ENCODE measurements at places on chromosomes 5 and 9.

DNA sequence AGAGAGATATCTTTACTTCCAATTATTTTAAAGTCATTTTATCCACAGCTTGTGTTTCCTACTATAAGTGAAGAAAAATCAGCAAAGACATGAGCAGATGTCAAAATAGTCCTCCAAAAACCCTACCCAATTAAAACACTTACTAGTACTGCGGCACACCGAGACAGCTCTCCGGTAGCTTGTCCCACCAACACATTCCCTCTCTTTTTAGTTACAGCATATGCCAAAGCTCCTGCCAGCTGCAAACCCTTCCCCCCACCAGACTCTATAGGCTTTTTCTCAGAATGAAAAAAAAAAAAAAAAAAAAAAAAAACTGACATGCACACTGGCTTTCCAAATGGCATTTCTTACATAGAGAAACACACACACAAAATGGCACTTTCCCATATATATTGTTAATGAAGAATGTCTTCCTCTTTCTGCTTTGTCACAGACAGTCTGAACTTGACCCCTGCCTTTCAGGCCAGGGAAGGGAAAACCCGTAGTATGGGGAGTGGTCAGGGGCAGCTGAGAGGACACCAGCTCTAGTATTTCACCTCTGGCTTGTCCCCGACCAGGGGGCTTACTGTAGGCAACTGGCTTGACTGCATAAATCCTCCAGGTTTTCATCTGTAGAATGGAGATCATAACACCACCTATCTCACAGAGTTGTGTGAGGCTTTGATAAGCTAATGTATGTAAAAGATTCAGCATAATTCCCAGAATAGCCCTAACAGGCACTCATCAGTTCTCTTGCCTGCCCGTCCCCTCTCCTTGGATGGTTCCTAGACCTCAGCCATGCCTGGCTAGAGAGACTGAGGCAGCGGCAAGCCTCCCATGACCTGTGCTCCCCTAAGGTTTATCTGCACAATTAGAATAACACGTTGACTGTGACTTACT lies 233.6 kb downstream of the CRB2 start:
- no peak for DNase-seq

DNA sequence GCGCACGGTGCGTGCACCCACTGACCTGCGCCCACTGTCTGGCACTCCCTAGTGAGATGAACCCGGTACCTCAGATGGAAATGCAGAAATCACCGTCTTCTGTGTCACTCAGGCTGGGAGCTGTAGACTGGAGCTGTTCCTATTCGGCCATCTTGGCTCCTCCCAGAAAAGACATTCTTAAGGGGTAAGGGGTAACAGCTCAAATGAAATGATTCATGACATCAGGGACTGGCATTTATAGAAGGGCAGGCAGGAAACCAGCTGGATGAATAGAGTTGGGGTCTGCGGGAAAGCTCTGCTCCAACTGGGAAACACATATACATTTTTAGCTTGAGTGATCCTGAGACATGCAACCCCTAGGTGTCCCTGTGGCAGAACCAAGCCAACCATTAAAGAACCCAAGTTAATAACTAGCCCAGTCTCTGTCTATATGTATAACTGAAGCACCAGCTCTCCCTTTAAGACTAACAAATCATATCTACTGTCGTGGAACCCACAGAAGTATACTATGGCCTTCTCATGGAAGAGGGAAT lies 119.3 kb downstream of the LMNB1 start:
- DNase-seq = no peak

GRCh38 chr5:133932441-133933168 lies 35.8 kb downstream of the C5orf15 start:
- no peak for DNase-seq

DNA sequence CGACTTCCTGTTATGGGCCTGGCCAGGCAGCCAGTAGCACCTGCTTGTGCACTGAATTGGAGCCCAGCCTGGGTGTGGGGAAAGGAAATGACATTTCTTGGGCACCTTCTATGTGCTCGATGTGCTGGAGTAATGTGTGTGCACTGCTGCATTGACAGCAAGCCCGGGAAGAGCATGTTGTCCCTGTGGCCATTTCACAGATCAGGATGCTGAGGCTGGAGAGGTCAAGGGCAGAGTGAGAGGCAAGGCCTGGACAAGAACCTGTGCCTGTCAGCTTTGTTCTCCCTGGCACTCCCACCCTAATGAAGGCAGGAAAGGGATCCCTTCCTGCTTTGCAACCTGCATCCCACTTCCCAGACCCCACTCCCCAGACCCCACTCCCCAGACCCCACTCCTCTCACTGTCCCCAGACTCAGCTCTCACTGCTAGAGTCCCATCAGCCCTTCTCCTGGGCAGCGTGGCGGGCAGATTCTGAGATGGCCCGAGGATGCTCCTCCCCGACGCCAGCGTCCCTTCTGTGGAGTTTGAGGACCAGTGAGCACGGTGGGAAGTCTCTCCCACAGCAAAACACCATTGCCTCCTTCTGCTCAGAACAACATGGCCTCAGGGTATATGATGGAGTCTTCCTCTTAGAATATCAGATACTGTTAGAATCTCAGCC lies 49.6 kb downstream of the BARX1 start:
- DNase-seq = no peak

- DNase-seq = no peak
These were observed 99.2 kb upstream of the IQGAP2 start for GRCh38 chr5:76303921-76304320.

DNA sequence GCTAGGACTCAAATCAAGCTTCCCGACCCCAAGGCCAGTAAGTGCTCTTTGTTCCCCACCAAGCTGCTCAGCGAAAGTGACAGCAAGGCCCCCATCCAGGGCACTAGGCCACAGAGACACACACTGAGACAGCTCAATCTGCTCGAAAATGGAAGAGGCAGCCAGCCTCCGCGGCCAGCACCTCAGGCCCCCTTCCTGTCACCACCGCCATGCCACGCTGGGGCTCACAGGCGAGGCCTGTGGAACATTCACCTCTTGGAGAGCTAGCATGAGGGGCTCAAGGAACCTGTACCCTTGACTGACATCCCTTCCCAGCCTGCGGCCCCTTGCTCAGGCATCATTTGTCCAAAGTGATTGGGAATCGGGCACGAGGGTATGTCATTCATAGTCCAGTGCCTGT lies 71.4 kb downstream of the PAX5 start:
- DNase-seq = no peak

DNA sequence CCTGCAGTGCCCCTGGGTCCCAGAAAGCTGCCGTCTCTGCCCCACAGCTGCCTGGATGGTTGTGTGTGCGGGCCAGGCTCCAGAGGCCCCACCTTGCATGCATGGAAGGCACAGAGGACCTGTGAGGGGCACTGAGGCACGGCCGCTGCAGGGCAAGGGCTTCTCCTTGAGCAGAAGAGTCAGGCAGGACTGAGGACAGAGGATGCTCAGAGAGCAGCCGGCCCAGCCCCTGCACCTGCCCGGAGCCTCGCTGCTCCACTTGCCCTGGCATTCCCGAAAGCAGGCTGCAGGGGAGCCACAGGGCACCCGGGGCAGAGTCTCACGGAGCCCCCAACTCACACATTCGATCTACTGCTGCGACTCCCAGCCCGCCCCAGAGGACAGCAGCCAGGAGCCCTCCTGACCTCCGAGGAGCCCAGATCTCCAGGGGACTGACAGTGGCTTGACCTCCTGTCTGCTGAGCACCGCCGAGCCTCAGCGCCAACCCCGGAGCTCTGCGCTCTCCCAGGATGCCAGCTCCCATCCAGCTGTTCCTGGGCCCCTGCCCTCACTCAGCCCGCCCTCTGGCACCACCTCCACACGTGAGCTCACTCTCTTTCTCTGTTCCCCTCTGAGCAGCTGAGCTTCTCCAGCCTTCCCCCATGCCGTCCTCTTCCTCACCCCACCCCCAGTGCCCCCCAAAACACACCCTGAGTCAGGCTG lies 95.0 kb downstream of the KCNT1 start:
- DNase-seq = no peak

- no peak for DNase-seq
These were observed 390.3 kb downstream of the PDE4D start for GRCh38 chr5:59503220-59503619.

DNA sequence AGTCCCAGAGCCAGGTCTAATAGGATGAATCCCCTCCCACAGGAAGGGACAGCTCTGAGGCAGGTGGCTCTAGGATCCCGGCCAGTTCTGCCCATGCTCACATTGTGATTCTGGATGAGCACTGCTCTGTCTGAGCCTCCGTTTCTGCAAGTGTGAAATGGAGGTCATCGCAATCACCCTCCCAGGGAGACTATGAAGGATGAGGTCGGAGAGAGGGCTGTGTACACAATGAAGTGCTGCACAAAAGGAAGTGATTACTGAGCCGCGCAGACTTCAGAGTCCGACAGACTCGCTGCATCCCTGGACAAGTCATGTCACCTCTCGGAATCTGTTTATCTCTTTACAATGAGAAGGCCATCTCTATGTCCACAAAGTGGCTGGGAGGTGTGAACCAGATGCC lies 21.7 kb downstream of the LHX6 start:
- DNase-seq = no peak

DNA sequence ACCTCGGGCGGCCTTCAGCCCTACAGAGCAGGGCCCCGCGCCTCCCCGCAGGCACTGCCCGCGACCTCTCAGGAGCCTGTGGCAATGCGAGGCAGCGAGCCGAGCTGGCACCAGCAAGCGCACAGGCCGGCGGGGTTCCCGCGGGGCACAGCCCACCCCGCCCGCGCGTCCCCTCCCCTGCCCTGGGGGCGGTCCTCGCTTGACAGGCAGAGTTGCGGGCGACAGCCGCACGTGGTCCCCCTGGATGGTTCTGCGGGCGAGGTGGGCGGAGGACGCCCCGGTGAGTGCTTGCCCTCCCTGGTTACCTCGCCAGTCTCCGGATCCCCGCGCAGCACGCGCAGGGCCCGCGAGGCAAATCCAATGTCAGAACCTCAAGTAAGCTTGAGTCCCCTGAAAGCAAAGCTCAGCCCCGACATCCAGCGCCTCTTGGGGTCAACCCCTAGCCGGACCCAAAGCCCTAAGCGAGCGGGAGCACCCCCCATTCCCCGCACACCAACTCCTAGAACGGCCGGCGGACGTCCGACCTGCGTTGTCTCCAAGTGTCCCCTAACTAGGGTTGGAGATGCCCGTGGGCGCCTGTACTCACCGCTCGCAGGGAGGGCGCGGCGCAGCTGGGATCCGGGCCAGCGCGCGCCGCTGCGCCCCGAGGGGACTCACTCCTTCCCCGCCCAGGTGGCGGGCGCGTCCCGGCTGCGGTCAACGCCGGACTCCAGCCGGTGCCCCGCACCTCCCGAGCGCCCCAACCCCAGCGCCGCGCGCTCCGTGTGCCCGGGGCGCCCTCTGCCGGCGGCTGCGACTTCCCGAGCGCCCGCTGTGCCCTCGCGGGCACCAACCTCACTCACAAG lies at the start of gene DRD1:
DRD1 (minus strand) TSS at position 123 of the 845 bp plus-strand sequence. CDS start 1,083 bp downstream, outside the sequence.
- DNase-seq = no peak

GRCh38 chr9:131349522-131349880 lies 44.4 kb upstream of the PRRC2B start:
- no peak for DNase-seq

DNA sequence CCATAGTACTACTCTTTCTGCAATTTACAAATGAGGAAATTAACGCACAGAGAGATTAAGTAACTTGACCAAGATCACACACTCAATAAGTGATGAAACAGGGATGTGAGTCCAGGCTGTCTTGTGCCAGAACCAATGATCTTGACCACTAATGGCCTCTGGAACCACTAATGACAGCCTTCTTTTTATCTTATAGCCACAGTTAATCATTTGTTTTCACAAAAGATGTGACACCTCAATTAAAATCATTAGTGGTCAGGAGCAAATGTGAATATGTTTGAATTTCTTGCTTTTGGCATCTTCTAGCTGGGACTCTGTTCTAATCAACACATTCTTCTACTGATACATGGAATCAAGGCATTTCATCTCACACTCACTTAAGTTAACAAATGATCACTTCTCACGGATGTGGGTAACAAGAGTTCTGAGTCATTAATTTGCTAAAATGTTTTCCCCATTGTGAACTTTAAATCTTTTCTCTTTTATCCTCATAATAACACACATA lies 102.7 kb upstream of the CD180 start:
- DNase-seq = no peak

GRCh38 chr5:33738967-33739366 lies 152.8 kb downstream of the ADAMTS12 start:
- DNase-seq = no peak

- DNase-seq = no peak
These were observed at the start of gene FER for GRCh38 chr5:108747774-108748400. Gene FER, plus strand, starts transcription at chr5:108747897. Its CDS starts 50,286 bp downstream, at chr5:108798183.

DNA sequence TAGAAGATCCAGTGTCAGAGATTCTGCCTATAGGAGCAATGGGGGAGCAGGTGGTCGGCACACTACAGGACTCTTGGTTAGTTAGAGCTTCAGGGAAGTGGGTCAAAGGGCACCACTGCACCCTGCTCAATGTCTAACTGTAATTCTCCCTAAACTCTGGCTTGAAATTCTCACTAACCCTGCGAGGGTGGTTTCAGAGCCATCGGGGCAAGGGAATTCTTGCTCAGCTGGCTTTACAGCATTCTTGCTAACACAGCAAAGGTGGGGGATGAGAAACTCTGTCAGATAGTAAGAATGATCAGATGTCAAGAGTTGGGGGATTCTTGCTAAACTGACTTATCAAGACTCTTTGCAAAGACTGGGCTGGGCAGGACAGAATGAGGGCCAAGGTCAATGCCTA lies 4.7 kb upstream of the ZNF354C start:
- DNase-seq = no peak

DNA sequence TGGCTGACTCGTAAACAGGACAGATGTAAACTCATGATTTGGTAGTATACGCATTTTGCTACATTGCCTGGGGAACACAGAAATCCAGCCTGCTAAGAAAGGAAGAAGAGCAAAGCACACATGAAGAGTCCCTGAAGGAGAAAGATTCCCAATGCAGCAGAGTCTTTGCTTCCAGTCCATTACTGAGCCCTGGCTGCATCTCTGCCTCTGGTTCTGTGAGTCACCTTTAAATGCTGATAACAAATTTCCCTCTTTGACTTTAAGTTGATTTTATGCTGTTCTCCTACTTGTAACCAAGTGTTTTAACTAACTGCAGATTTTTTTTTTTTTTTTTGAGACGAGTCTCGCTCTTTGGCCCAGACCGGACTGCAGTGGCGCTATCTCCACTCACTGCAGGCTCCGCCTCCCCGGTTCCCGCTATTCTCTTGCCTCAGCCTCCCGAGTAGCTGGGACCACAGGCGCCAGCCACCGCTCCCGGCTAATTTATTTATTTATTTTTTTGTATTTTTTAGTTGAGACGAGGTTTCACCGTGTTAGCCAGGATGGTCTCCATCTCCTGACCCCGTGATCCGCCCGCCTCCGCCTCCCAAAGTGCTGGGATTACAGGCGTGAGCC lies 8.5 kb upstream of the PRXL2C start:
- no peak for DNase-seq

GRCh38 chr9:4259489-4259888 lies 40.4 kb downstream of the GLIS3 start:
- no peak for DNase-seq
